ENCODE measurements at places on chromosomes 3 and 15.

- no peak for DNase-seq
These were observed 39.7 kb upstream of the MYZAP start for GRCh38 chr15:57551715-57552677.

DNA sequence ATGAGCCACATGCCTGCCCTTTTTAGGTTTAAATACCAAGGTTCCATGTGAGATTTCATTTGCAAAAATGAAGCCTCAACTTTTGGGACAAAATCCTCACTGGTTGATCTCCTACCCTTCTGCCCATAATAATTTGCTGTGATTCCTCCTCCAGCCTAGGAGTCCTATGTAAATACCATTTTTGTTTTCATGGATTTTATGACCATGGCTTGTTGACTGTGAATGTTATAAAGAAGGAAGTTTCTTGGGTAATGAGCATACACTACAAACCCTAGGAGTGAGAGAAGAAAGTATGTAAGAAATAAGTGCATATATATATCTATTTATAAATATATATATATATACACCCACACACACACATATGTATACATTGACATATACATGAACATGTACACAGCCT is 13.1 kb downstream of the RLBP1 start:
- no peak for DNase-seq

GRCh38 chr15:70080347-70080746 is 17.4 kb downstream of the TLE3 start:
- no peak for DNase-seq

- no peak for DNase-seq
These were observed 17.1 kb downstream of the SNX1 start for GRCh38 chr15:64112904-64113303.

DNA sequence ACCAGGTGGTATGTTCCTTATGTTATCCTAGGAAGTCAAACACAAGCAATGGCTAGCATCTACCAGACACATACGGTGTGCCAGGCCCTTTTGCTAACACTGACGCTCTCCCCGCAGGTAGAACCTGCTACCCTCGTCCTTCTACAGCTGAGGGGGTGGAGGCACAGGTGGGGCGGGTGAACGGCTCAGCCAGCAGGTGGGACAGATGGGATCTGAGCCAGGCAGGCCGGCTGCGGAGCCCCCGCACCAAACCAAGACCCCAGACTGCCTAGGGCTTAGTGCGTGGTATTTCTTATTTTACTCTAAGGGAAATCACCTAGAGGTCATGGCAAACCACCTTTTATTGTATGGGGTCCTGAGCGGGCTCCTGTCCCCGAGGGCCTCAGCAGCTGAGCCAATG is 53.9 kb upstream of the PCSK6 start:
- no peak for DNase-seq

GRCh38 chr3:24709956-24710355 is 215.3 kb upstream of the THRB start:
- DNase-seq = no peak

GRCh38 chr3:141000027-141000663 is 51.0 kb upstream of the SPSB4 start:
- DNase-seq = peak; percentile 56

DNA sequence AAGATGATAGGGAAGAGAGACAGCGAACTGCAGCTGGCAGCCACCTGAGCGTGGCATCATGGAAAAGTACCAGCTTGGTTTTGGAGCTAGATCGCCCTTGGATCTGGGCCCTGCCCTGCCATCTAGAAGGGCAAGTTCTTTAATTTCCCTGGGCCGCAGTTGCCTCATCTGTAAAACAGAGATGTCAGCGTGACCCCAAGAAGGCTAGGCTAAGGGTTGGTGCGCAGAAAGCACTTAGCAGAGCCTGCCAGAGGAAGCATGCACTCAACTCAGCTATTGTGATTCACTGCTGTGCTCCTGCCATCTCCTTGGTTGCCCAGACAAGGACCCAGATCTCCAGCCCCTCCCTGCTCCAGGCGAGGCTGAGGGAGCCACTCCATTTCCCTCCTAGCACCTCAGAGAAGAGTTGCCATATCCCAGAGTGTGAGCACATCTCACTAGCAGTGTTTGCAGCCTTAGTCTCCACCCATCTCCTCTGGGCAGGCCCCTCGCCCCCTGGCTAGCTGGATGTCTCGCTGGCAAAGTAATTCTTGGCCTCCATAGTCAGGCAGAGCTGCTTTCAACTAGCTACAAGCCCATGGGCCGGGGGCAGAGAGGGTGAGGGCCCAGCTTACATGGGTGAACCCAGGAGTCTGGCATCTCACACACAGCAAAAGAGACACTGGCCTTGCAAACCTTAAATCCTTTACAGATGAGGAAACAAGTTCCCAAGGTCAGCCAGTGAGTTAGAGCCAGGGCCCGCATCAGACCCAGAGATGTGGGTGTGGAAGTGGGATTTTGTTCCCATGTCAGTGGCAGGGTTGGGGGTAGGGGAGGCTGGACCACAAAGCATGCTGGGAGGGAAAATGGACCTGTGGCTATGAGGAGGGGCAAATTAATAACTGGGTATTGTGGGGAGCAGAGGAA is 280.7 kb upstream of the TLE3 start:
- no peak for DNase-seq

- no peak for DNase-seq
These were observed 14.3 kb downstream of the TPRG1 start for GRCh38 chr3:189186101-189186500.

- DNase-seq = no peak
These were observed 142.0 kb upstream of the PDZRN3 start for GRCh38 chr3:73766599-73767381.
